ENCODE measurements at places on chromosomes 2 and 18.

- no peak for DNase-seq
These were observed 34.5 kb downstream of the KLHL29 start for GRCh38 chr2:23419171-23420090.

DNA sequence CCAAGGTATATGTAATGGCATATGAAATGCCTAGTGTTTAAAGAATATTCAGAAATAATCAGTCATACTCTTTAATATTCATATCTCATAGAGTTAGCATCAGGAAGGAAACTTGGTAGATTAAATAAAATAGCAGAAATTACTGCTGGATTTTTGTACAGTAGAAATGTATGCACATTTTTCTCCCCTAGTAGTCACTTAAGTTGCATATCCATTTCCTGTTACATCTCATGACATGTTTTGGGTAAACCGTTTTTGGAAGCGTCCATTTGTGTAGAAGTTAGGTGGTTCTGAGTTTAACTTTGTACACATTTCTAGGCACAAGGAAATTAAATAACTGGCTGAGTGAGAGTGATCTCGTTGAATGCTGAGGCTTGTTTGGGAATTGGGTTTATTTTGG, 21.9 kb downstream of the NEDD4L start:
- DNase-seq: no peak

GRCh38 chr2:220946552-220946951, 625.6 kb downstream of the EPHA4 start:
- no peak for DNase-seq

DNA sequence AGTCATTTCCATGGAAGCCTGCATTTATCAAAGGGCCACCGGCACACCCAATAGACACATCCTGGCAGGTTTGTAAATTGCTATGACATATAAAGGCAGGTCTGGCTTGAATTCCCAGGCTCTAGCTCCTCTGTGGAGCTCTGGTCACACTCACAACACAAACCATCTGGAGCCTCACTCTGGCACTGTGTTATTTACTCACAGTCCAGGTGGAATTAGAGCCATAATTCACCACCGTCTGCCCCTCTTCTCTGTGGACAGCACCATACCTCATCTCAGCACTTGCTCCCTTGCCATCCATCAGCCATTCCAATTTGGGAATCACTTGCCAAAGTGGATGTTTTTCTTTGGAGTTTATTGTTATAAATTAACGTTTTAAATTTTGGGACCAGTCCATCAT, 84.3 kb upstream of the OSR1 start:
- no peak for DNase-seq

DNA sequence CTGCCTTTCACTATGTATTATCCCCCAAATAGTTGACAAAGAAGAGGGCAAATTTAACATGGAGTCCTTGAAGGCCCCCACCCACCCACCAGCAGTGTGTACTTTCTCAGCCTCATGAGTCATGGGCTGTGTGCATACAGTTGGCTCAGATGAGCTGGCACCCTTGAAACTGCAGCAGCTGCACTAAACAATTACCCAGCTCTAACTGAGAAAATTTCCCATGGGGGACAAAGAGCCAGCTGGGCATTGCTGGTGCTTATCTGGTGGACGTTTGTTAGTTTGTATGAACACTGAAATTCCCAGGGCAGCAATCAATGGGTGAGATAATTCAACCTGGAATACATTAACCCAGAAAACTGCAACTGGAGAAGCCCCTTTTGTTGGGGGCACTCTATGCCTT, 131.7 kb downstream of the GCA start:
- DNase-seq: no peak

DNA sequence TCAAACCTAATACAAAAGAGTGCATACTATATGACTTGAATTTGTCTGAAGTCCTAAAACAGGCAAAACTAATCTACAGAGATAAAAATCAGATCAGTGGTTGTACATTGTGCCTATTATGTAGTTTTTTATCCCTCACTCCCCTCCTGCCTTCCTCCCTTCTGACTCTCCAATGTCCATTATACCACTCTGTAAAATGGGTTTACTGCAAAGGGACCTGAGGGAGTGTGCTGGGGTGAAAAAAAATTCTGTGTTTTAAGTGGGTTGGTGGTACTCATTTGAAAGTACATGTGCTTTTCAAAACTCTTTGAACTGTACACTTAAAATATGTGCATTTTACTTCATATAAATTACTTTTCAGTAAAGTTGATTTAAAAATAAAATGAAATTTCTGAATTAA, 89.0 kb upstream of the UBE2E3 start:
- DNase-seq: no peak

GRCh38 chr2:119609337-119609736, 65.1 kb downstream of the CFAP221 start:
- no peak for DNase-seq

DNA sequence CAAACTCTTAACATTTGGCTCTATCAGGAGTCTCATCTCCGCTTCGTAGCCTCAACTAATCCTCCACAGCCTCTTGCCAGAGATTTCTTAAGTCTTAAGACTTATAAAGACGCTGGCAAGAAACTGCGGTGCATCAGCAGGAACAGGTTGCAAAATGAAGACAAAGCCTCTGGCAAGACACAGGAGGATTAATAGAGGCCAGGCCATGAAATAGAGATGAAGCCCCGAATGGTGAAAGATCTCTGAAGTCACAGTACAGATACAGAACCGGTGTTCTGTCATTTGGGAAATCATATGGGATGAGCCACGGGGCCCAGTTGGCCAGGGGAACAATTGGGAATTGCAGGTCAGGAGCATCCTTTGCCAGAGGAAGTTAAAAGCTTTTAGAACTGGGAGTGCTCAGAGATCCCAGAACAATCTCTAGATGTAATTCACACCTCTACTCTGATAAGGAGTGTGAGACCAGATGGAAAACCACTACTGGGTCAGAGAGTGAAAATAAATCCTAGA, 190.9 kb upstream of the FOSL2 start:
- no peak for DNase-seq

GRCh38 chr2:2827761-2828221, 496.7 kb upstream of the MYT1L start:
- no peak for DNase-seq

GRCh38 chr2:180000434-180000833, 6.7 kb downstream of the CWC22 start:
- no peak for DNase-seq

- no peak for DNase-seq
These were observed 4.8 kb upstream of the SLC66A2 start for GRCh38 chr18:79956276-79956675.

- DNase-seq: no peak
These were observed 49.9 kb downstream of the KCNG3 start for GRCh38 chr2:42443718-42444399.

GRCh38 chr2:120317180-120317533, 28.8 kb upstream of the INHBB start:
- no peak for DNase-seq

DNA sequence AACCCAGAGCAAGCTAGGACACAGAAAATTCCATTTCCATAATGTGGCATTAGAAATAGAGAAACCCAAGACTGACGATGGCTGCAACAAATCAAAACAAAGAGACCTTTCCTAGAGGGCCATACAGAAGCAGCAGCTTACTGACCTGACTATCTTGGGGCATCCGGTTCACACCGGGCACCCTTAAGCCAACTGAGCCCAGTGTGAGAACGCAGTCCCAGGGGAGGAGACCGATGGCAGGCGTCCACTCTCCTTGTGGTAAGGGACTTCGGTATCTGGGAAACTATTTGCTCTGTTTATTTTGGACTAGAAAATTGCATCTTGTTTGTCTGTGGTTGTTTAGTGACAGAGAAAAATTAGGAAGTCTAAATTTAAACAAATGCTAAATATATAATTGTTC, 244.8 kb upstream of the COPS8 start:
- no peak for DNase-seq

DNA sequence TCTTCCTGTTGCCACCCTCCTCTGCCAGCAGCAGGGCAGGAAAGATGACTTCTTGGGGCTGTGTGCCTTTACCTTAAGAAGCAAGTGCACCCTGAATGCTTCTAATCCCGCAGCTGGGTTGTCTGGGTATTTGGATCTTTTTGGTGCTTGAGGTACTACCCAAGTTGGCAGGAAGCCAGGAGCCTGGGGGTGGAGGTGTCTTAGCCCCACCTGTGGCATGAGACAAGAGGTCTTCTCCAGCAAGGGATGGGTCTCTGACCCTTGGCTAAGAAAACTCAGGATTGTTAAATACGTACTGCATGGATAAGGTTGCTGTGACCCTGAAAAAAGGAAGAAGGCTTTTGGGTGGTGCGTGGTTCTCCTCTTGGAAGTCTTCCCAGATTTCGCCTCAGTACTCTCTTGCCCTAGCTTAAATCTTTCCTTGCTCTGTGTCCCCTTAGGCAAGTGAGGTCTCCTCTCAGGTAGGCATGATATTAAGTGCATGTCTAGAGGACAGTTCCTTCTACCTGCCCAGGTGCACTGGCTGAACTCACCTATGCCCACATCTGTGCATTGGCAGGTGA, 4.3 kb downstream of the HPCAL1 start:
- no peak for DNase-seq

GRCh38 chr2:109218087-109218791, 89.2 kb downstream of the SH3RF3 start:
- no peak for DNase-seq

- no peak for DNase-seq
These were observed 272.8 kb downstream of the RND3 start for GRCh38 chr2:150214626-150215025.

DNA sequence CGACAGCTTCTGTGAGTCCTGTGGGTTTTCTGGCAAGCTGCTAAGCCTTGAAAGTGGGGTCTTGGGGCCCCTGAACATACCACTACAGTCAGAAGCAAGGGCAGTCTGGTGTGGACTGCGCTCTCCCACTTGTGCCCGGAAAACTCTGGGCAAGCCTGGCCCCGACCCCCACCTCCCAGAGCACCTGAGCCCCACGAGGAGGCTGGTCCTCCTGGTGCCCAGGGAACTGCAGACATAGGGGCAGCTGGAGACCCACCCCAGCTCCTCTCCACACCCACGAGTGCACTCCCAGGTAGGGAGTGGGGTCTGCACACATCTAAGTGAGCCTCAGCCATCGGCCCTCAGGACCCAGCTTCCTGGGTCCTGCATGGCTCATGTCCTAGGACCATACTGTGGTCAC, 16.2 kb upstream of the GPC1 start:
- no peak for DNase-seq

GRCh38 chr2:161123531-161124030, 36.6 kb upstream of the TANK start:
- no peak for DNase-seq

DNA sequence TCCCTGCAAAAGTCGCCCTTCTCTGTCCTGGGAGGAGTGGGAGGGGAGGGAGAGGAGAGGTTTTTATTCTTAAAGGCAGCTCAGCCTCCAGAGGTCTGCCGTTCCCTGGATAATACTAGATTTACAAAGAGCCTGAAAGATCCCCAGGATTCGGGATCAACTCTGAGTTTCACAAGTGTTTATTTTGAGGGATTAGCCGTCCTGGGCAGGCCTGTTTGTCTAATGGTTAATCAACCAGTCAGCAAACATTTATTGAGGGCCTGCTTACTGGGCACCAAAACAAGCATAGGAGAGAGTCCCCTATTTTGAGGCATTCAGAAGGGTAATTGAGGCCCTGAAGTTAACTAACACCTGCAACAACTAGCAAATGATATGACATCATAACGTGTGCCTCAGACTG, 152.6 kb upstream of the SLC1A4 start:
- no peak for DNase-seq

- no peak for DNase-seq
These were observed 93.6 kb upstream of the NFATC1 start for GRCh38 chr18:79302120-79302519.

DNA sequence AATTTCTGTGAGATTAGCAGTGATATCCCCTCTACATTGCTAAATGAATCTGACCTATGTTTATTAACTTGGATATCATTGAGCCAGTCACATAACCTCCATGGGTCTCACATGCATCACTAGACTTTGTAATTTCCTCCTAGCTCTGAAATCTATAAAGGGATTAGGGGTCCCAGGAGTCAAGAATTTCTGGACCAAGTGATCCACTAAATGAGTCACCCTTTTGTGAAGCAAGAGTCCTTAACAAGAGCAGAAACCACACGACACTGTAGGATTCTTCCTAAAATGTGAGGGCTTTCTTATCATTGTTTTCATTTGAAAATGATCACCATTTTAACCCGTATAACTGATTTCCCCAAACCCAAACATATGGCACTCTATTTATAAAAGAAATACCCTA, 90.3 kb downstream of the DHRS9 start:
- DNase-seq: no peak

- DNase-seq: no peak
These were observed 2.7 kb downstream of the ID2 start for GRCh38 chr2:8684540-8684877.

Data from stimulated activated CD8-positive, alpha-beta memory T cell treated with anti-CD3 and anti-CD28 coated beads, Interleukin-7, amount 100 ng/mL, for 1 hour (primary cell).